ENCODE measurements at places on chromosomes 1 and 21.

GRCh38 chr21:32949701-32950100 lies 76.0 kb upstream of the OLIG2 start:
- DNase-seq: no peak

DNA sequence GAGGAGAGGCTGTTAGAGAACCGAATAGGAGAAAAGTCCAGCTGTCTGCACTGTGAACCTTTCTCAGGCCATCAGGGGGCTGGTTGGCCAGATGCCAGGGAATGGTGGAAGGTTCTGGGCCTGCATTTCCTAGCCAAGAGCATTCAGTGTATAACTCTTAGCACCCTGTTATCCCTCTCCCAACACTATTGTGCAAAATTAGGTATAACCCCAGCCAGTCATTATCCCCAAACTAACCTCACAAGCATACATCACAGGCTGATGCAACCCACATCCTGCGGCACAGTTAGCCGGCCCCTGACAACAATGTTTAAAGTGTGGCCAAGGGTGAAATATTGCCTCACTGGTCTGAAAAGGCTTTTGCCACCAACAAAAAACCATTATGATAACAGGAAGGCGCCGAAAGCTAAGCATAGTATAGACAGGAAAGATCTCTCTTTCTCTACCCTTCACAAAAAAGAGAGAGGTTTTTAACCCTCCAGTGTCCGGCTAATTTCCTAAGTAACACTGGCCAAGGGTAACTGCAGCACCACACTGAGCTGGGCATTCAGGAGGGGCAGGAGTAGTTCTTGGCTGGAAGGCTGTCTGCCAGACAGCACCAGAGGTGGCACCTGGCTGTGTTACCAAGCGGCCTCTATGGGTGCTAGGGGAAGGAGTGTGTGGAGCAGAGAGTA lies 77.3 kb upstream of the BCAR3 start:
- DNase-seq: no peak

- no peak for DNase-seq
These were observed 132.7 kb downstream of the CCDC185 start for GRCh38 chr1:223525957-223526356.

GRCh38 chr1:231337043-231337471 lies 595 bp downstream of the EXOC8 start:
- DNase-seq: no peak

- no peak for DNase-seq
These were observed 12.8 kb downstream of the CASQ2 start for GRCh38 chr1:115755456-115756370.

DNA sequence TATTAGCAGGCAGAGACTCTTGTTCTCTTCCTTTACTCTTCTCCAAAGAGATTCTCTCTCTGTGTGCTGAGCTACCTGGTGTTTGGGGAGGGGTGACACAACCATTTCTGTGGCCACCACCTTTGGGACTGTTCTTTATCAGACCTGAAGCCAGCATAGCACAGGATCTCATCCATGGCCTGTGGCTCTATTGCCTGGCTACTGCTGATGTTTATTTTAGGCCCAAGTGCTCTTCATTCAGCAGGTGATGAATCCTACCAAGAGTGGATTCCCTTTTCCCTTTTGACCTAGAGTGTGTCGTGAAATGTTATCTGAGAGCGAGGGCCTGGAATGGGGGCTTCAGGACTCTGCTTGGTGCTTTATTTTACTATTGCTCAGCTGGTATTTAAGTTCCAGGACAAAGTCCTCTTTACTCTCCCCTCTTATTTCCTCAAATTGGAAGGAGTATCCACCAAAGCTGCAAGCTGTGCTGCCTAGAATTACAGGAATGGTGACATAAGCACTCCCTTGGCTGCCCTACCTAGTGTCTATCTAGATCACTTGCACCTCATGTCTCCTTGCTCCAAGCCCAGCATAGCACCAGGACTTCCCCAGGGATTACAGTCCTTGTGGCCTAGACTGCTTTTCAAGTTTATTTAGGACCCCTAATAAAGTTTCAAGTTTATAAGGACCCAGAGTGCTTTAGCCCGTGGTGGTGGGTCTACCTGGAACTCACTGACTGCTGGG lies 94.7 kb upstream of the GPR52 start:
- DNase-seq: no peak

DNA sequence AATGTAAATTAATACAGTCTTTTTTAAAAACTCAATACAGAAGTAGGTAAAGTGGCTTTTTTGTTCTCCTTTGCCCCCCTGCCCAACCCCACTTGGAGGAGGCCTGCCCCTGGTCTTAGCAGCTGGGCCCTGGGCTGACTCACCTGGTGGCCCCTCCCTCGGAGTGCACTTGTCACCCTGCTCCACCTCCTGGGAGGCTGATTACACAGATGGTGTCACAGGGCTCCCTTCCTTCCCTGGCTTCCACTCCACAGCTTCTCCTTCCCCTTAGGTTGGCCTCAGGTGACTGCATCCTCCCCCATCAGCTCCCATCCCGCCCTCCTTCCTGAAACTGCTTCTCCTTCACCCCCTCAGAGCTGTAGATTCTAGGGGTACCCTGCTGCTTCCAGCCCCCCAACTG lies 11.7 kb upstream of the CAPN9 start:
- no peak for DNase-seq
